ENCODE measurements at places on chromosomes 6 and 20.
A peak's percentile ranks its signal among the peaks of the same experiment; 100 is the strongest.

- peaks cover 25% of the 10 kb centered on the region for H3K36me3 ChIP-seq
- H3K27ac ChIP-seq, result peak overlapping the region; percentile 79
- peak overlapping the region; percentile 2 for H3K4me3 ChIP-seq
- no peaks in the 10 kb centered on the region for H3K27me3 ChIP-seq
- H3K4me1 ChIP-seq, result peaks cover 63% of the 10 kb centered on the region
- no peak for ATAC-seq
These were observed 66.5 kb downstream of the ADTRP start for GRCh38 chr6:11711984-11712711.

GRCh38 chr6:61711849-61712248 is 574.2 kb downstream of the KHDRBS2 start:
- H3K4me3 ChIP-seq, result no peak overlapping the region
- no peaks in the 10 kb centered on the region for H3K27me3 ChIP-seq
- H3K27ac ChIP-seq, result no peak overlapping the region
- H3K4me1 ChIP-seq, result no peaks in the 10 kb centered on the region
- ATAC-seq, result no peak

DNA sequence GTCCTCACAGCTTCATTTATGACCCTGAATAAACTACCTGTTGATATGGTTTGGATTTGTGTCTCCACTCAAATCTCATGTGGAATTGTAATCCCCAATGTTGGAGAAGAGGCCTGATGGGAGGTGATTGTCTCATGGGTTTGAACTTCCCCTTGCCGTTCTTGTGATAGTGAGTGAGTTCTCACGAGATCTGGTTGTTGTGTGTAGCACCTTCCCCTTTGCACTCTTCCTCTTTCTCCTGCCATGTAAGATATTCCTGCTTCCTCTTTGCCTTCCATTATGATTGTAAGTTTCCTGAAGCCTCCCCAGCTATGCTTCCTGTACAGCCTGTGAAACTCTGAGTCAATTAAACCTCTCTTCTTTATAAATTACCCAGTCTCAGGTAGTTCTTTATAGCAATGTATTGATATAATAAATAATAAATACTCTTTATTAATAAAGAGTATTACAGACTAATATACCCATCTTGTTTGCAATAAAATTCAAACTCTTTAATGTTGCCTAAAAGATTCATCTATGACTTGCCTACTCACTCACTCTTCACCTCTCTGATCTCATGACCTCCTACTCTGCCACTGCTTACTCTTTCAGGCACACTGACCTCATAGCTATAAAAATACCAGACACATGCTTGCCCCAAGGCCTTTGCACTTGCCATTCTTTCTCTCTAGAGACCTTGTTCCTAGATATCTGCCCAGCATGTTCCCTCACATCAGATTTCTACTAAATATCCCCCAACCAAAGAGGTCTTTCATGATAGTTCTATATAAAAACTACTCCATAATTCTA is 256.4 kb upstream of the MARCKS start:
- H3K36me3 ChIP-seq, result peaks cover 14% of the 10 kb centered on the region
- peak; percentile 58 for ATAC-seq
- H3K27ac ChIP-seq, result peak overlapping the region; percentile 30
- H3K4me1 ChIP-seq, result peaks cover 26% of the 10 kb centered on the region
- H3K27me3 ChIP-seq, result no peaks in the 10 kb centered on the region
- no peak overlapping the region for H3K4me3 ChIP-seq

DNA sequence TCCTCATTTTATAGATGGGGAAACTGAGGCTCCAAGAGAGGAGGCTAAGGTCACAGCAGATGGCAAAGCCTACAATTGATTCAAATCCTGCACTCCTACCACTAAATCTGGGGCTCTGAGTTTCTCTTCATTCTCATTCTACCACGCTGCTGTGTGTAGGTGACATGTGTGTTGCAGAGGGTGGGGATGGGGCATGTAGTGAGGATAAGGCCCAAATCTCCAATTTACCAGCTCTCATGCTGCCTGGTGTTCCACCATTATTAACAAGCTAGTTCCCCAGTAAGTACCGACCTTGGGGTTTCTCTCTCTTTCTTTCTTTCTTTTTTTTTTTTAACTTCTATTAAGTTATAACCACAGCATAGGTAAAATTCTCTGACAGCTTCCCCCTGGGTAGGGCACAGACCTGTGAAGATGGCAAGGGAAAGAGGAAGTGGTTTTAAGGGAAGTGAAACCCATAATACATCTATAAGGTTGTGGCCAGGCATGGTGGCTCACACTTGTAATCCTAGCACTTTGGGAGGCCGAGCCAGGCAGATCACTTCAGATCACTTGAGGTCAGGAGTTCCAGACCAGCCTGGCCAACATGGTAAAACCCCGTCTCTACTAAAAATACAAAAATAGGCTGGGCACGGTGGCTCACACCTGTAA is 13.0 kb upstream of the MATN4 start:
- peak; percentile 95 for ATAC-seq
- peak overlapping the region; percentile 30 for H3K4me3 ChIP-seq
- H3K36me3 ChIP-seq, result no peaks in the 10 kb centered on the region
- peak overlapping the region; percentile 33 for H3K27ac ChIP-seq
- peaks cover 19% of the 10 kb centered on the region for H3K27me3 ChIP-seq
- peaks cover 29% of the 10 kb centered on the region for H3K4me1 ChIP-seq

DNA sequence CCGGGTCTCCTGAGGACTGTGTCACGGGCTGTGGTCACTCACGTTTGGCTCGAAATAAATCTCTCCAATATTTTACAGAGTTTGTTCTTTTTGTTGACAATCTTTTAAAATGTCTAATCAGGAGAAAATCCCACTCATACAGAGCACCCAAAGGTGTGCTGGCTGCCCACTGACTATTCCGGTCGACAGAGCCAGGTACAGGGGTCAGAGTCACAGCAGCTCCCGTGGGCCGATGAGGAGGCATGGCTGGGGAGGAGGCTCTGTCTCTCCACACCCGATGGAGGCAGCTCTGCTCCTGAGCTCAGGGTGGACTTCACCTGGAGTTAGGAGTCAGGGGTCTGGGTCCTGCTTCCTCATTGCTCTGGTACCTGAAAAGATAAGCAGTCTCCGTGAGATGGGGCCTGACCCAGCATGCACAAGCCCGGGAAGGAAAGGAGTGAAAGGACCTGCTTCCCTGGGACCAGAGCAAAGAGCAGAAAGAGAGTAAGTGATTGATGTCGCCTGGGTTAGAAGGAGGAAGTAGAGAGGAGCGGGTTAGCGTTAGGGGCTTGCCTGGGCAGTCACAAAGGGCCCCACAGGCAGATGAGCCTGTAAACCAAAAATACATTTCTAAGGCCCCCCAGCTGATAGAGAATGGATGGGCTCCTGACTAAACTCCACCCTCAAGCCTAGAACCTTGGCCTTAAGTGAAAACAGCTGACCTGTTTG is 53.5 kb upstream of the UNC93A start:
- H3K27me3 ChIP-seq, result peaks cover 55% of the 10 kb centered on the region
- H3K4me1 ChIP-seq, result no peaks in the 10 kb centered on the region
- H3K27ac ChIP-seq, result no peak overlapping the region
- ATAC-seq, result no peak
- no peaks in the 10 kb centered on the region for H3K36me3 ChIP-seq
- H3K4me3 ChIP-seq, result no peak overlapping the region

DNA sequence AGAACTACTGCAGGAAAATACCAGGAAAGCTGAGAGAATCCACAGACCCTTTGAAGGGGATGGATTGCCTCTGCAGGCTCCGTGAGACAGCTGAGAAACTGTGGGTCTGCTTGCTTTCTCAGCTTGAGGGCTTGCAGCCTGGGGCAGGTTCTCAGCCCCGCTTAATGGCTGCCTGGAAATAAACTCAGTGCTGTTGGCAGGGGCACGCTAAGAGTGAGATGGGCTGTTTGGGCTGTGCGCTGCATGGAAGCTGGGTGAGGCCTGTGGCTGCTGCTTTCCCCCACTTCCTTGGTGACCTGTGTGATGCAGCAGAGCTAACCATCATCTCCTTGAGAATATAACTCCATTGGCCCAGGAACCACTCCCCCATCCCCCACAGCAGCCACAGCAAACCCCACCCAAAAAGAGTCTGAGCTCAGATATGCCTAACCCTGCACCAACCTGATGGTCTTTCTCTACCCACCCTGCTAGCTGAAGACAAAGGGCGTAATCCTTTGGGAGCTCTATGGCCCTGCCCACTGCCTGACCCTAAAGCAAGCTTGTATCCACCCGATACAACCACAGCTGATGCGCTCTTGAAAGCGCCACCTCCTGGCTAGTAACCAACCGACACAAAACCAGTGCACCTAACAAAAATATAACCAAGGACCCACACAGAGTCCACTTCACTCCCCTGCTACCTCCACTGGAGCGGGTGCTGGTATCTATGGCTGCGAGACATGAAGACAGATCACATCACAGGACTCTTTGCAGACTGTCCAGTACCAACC is 800.6 kb upstream of the MAP3K7 start:
- H3K4me1 ChIP-seq, result no peaks in the 10 kb centered on the region
- no peak for ATAC-seq
- H3K27me3 ChIP-seq, result no peaks in the 10 kb centered on the region
- H3K27ac ChIP-seq, result no peak overlapping the region
- H3K4me3 ChIP-seq, result no peak overlapping the region
- H3K36me3 ChIP-seq, result no peaks in the 10 kb centered on the region

- no peak overlapping the region for H3K4me3 ChIP-seq
- H3K36me3 ChIP-seq, result no peaks in the 10 kb centered on the region
- no peaks in the 10 kb centered on the region for H3K4me1 ChIP-seq
- no peaks in the 10 kb centered on the region for H3K27me3 ChIP-seq
These were observed 240.1 kb upstream of the TBX18 start for GRCh38 chr6:85004361-85004995.

DNA sequence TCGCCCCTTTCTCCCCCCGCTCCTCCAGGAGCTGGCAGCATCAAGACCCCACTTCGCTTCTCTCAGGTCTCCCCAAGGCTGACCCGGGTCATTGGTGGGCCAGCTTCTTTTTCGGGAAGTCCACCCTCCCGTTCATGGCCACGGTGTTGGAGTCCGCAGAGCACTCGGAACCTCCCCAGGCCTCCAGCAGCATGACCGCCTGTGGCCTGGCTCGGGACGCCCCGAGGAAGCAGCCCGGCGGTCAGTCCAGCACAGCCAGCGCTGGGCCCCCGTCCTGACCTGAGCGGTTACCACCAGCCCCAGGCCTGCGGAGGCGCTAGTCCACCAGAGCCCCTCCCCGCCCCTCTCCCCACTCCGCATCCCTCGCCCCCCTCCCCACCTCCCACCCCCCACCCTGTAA is 1.0 kb downstream of the PPDPF start:
- no peak for ATAC-seq
- peaks cover 9% of the 10 kb centered on the region for H3K27me3 ChIP-seq
- peak overlapping the region; percentile 86 for H3K4me3 ChIP-seq

DNA sequence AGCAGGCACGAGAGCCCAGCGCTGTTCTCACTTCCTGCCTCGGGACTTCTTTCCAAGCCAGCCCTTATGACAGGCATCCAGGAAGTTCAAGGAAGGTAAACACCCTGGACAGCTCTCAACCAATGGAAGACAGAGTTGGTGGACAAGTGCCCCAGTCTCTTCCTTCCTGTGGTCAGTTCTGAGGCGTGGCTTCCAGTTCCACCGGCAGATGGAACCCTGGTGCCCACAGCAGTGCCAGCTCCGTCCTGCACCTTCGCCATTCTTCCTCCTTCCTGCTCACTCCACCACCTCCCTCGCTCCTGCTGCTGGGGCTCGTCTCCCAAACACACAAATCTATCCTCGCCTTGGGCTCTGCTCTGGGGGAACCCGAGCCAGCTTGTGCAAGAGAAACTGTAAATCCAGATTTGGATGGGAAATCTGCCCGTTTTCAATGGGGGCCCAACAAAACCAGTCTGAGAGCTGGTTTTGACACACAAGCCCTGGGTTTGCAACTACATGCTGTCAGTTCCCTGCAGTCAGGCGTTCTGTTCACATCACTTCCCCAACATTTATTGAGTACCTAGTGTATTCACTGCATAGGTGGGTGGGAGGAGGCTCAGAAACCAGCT is 162.7 kb downstream of the GRM4 start:
- no peaks in the 10 kb centered on the region for H3K4me1 ChIP-seq
- H3K27me3 ChIP-seq, result peaks cover 38% of the 10 kb centered on the region
- H3K27ac ChIP-seq, result no peak overlapping the region

DNA sequence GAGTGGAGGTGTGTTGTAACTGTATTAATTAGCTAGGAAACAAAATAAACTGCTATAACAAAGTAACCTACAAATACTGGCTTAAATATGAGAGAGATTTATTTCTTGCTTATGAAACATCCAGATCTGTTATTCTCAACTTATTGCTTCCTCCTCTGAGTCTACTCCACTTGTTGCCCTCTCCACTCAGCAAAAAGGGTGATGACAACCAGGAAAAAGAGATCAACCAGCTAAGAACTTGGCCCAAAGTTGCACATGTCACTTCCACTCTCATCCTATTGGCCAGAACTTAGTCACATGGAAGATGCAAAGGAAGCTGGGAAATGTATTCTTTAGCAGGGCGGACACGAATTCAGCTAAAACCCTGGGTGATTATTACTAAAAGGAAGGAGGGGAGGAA is 5.2 kb upstream of the TP53RK start:
- peaks cover 37% of the 10 kb centered on the region for H3K27me3 ChIP-seq
- ATAC-seq, result no peak
- peaks cover 8% of the 10 kb centered on the region for H3K4me1 ChIP-seq
- no peaks in the 10 kb centered on the region for H3K36me3 ChIP-seq
- H3K27ac ChIP-seq, result no peak overlapping the region

DNA sequence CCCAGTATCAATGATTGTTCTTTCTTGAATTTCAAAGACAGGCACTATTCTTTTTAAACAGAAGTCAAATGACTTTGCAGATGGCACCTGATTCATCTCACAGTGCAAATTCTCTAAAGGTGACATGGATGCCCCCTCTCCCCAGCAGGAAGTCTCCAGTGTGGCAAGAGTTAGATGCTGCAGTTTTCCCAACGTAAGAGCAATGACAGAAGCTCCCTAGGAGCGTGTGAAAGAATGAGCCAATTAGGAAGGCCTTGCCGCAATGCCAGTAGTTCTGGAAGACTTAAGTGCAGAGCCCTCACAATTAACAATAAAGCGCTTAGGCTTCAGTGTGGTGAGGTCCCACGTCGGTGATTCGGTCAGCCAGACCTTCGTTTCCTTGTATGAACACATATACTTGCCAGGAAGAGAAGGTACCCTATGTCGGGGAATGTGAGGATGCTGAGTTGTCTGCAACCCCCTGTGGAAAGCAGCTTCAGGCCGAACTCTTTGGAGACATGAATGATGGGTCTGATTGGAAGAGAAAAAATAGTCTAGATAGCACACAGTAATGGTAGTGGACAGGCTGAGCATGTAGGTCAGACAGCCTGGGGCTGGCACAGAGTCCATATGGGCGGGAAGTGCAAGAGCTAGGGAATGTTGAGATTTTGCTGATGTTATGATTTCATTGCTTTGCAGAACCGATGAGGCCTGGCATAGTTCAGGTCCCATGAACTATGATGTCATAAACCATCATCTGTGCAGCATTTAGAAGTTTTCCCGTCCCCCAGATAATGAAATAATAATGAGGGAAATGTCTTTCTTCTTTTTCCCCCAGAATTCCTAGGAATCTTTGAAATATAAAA is 132.6 kb downstream of the PHACTR1 start:
- no peak overlapping the region for H3K4me3 ChIP-seq
- H3K36me3 ChIP-seq, result no peaks in the 10 kb centered on the region
- peaks cover 39% of the 10 kb centered on the region for H3K27me3 ChIP-seq
- no peaks in the 10 kb centered on the region for H3K4me1 ChIP-seq
- H3K27ac ChIP-seq, result no peak overlapping the region

Measured in stimulated activated memory B cell treated with anti-CD40 and anti-IgM and Interleukin-4, amounts not matched to agents 10 μg/mL and 1 μg/mL and 100 μg/mL, for 72 hours (primary cell).